Suppressor macrophage treated with lipopolysaccharide for 1 hour (primary cell): ENCODE measurements at places on chromosomes 13 and 19.

DNA sequence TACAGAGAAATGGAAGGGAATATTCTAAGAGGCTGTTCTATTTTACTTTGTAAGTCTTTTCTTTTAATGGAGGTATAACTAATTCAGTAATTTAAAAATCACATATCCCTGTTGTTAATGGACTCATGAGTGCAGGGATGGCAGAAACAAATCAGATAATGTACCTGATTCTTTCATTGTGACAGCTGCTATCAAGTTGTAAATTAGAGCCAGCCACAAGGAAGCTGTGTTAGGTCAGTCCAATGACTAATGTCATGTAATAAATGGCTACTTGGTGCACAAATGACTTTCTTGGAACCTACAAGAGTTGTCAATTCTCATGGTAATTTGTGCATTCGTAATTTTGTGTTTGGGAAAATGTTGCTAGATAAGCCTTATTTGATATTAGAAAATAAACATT is 446.4 kb downstream of the DCT start:
- no peak for DNase-seq

- DNase-seq: no peak
These were observed 250.6 kb downstream of the ITGBL1 start for GRCh38 chr13:101703081-101703480.

DNA sequence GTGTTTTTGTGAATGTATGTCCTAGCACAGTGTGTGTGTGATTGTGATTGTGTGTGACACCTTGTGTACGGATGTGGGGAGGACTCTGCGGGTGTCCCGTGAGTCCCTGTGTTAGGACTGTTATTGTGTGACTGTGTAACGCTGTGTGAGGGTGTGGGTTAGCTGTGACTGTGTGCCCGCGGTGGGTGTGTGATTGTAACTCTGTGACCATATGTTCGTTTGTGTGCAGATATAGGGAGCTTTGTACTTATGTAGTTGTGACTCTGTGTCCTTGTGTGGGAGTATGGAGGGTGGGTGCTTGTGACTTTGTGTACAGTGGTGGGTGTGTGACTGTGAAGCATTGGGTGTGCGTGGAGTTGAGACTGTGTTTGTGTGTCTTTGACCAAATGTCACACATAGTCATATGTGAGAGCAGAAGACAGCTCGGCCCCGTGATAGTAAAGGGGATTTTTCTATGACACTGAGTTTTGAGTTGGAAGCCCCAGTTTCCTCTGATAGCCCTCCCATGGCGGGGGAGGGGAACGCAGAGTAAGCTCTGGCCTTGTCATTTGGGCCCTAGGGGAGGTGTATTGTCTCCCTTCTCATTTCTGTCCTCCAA is 949 bp upstream of the ZNF260 start:
- peak; percentile 27 for DNase-seq

DNA sequence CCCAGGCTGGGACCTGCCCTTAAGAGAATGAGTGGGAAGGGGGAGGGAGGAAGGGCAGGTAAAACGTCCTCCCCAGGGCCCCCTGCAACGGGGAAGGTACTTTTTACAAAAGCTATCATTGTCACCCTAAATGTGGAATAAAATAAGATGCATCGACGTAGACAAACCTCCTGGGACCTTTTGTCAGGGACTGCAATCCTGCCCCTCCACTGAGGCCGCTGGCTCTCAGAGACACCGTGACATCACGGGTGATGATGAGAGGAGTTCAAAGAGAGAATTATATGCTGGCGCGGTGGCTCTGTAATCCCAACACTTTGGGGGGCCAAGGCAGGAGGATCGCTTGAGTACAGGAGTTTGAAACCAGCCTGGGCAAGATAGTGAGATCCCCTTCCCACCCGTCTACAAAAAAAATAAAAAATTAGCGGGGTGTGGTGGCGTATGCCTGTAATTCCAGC is 1.8 kb upstream of the MYBPC2 start:
- DNase-seq: no peak

DNA sequence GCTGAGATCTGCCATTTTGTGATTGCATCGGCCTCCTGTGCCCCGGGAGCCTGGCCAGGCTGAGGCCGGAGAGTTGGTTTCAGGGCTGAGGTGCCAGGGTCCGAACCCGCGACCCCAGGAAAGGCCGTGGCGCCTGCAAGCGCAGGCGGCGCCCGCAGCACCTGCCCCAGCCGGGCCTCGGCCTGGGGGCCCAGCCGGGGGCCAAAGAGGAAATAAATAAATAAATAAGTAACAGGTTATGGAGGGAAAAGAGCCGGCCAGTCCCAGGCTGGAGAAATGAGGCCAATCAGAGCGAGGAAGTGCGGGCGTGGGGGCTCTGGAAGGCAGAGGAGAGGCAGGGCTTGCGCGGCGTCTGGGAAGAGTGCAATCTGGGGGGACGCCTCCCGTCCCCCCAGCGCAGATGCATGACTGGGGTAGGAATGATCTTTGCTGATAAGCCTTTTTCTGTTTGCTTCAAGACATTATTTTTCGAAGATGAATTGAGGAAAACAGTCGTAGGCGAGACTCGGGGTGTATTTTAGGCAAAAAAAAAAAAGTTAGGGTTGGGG is 145.6 kb upstream of the ZNF536 start:
- DNase-seq: no peak

DNA sequence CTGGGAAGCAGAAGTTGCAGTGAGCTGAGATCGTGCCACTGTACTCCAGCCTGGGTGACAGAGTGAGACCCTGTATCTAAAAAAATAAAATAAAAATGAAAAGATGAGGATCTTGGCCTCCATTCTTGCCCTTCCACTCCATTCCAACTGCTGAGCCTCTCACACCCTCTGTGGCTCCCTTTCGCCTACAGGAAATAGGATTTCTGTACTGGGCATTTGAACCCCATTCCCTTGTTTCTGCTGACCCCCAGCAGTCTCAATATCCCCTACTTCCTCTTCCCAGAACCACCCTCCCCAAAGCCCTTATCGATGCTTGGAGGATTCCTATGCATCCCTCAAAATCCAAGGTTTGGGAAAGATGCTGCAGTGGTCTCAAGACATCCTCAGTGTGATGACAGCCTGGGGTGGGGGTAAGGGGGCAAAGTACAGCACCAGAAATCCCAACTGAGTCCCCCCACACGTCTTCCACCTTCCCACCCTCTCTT is 12.5 kb upstream of the GDF15 start:
- no peak for DNase-seq

- no peak for DNase-seq
These were observed 36.3 kb downstream of the DGKH start for GRCh38 chr13:42084722-42085121.

- DNase-seq: no peak
These were observed 251.5 kb upstream of the STARD13 start for GRCh38 chr13:33537026-33537425.

DNA sequence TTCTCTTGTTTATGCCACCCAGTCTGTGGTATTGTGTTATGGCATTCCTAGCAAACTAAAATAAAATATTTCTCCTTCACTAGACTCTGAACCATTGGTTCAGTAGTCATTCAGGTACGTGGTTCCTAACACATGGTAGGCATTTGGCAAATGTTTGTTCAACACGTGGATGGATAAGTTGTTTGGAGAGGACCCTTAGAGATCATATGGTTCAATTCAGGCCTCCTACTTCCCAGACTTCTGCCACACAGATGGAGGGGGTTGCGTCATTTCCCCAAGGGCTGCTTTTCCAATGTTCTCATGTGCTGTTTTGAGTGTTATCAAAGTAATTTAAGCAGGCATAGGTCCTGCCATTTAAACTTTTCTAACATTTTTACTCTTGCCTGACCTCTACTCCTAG is 6.7 kb downstream of the CXCL17 start:
- no peak for DNase-seq

- no peak for DNase-seq
These were observed 47.5 kb downstream of the CPAMD8 start for GRCh38 chr19:16978839-16979802.

- no peak for DNase-seq
These were observed 23.4 kb downstream of the DGKH start for GRCh38 chr13:42071672-42072419.

- peak; percentile 57 for DNase-seq
These were observed 6.2 kb downstream of the SYT5 start for GRCh38 chr19:55173714-55174409.

DNA sequence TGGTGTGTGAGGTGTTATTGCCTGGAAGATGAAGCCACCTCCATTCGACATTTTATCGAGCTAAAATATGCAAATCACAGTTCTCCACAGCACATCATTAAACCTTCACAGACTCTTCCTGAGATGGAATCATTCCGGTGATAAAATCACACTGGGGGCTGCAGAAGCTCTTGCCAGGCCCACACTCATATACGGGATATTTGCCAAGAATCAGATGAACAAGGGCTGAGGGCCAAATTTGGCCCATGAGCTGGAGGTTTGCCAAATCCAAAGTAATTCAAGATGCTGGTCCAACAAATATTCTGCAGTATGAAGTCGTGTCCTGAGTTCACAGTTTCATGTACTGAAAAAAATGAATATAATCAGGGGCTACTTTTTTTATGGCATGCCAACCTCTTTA is 16.7 kb upstream of the RXFP2 start:
- DNase-seq: no peak

- no peak for DNase-seq
These were observed 310.7 kb downstream of the ITGBL1 start for GRCh38 chr13:101763191-101763590.

GRCh38 chr13:101898676-101899075 is 446.2 kb downstream of the ITGBL1 start:
- DNase-seq: no peak

- no peak for DNase-seq
These were observed 731.0 kb downstream of the SLITRK1 start for GRCh38 chr13:83151308-83151660.

GRCh38 chr19:45911291-45911690 is 3.3 kb downstream of the NANOS2 start:
- DNase-seq: no peak

DNA sequence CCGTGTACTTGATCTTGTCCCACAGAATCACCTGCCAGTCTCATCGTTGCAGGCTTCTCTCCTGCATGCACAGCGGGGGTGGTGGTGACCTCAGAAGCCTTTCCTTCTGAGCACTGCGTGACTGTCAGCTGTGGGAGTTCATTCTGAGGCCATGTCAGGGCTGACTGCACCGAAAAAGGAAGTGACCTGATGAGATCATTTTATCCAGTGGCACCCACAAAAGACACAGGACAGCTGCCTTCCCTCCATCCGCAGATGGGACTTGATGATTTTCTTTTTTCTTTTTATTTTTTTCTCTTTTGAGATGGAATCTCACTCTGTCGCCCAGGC is 89.7 kb downstream of the RAB20 start:
- peak; percentile 95 for DNase-seq

DNA sequence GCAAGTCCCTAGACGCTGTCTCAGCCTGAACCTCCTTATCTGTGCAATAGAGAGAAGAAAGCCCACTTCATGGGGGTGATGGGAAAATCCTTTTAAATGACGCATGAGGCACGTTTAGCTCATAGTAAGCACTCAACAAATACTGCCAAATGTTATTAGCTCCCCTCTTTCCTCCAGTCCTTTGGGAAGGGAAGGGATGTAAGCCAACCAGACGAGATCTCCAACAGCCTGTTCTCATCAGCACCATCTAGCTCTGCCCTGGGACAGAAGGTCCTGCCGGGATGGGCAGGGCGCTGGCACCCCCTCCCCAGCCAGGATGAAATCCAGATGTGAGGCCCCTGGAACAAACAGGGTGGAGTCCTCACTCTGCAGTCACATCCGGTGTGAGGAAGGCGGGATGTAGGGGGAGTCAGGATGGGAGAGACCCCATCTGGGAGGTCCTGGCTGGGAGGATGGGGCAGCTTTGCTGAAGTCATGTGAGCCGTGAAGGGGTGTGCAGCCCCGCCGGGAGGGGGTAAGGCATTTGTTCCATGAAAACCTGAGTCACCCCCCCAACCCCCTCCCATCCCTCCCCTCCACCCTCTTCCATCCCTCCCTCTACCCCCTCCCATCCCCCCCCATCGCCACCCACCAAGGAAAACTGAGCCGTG is 4.6 kb downstream of the S1PR2 start:
- no peak for DNase-seq

DNA sequence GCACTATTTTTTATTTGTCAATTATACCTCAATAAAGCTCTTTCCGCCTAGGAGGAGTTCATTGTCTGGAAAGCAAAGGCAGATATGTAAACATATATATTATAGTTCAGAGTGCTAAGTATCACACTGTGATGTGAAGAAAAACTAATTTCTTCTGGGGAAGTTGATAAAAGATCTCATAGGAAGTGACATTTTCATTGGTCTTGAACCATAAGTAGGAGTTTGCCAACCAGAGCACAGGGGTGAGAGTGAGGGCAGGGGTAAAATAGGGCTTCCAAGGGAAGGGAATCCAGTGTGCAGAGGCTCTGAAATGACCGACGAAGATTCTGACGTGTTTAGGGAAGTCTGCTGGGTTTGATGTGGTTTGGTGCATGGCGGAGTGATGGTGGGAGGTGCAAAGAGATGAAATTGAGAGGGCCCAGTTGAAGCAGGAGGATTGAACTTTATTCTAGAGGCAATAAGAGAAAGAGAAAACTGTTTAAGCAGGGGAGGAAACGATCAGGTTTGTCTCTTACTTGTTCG is 780 bp upstream of the GTF2F2 start:
- peak; percentile 45 for DNase-seq

DNA sequence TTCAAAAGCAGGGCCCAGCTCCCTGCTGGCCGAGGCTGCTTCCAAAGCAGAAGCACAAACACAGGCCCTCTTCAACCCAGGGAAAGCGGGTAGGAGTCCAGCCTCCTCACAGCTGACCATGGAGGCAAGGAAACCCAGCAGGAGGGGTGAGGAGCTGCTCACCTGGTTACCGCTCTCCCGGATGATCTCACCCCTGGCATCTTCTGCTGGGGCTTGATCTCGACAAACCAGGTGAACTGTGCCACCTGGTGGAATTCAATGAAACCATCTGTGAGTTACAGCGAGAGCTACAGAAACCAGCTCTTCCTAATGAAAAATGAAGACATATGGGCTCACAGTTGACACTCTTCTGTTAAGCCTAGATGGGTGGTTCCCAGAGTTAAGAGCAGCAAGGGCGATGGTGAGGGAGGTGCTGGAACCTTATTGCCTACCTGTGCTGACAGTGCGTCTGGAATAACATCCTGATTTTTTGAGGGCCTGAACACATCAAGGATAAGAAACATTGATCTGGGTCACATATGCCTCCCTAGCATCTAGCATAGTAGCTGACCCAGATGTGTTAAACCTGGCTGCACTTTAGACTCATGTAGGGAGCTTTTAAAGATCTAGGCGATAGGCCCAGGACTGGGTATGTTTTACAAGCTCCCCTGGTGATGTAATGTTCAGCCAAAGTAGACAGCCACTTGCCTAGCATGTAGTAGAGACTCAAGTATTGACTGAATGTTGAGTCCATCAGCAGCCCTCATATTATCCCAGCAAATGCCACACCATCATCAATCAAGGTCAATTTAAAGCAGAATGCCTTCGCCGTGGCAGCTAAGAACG is 6.1 kb downstream of the DHRS12 start:
- peak; percentile 36 for DNase-seq

GRCh38 chr19:2503521-2504109 is 27.7 kb downstream of the GADD45B start:
- DNase-seq: peak; percentile 75

DNA sequence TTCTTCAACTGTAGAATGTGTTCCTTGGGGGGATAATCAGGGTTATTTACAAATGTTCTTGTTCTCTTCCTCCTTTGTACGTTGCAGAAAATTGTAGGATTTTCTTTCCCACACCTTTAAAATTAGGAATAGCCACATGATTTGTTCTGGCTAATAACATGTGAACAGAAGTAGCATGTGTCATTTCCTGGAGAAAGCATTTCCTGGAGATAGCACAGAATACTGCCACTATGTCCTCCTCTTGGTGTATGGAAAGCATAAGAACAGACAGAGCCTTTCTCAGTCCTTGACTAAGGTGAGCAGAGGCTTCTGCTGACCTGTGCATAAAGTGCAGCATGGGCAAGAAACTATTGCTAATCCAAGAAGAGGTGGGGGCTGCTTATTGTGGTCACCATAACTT is 101.8 kb downstream of the FAM216B start:
- DNase-seq: no peak

GRCh38 chr13:42001580-42001979 is 40.7 kb upstream of the VWA8 start:
- DNase-seq: no peak
